ENCODE measurements at places on chromosomes 4 and X. TPM values are rescaled to one million over a fixed set of nuclear protein-coding genes. Genes with fewer than 3 reads are reported as not detected.

- DNase-seq = no peak
Observed at GRCh38 chrX:150050387-150050786, 112.1 kb upstream of the EOLA2 start.

The TXK gene
- 1.7 TPM for total RNA-seq

GRCh38 chr4:85132570-85132969, 166.1 kb upstream of the WDFY3 start:
- no peak for DNase-seq

DNA sequence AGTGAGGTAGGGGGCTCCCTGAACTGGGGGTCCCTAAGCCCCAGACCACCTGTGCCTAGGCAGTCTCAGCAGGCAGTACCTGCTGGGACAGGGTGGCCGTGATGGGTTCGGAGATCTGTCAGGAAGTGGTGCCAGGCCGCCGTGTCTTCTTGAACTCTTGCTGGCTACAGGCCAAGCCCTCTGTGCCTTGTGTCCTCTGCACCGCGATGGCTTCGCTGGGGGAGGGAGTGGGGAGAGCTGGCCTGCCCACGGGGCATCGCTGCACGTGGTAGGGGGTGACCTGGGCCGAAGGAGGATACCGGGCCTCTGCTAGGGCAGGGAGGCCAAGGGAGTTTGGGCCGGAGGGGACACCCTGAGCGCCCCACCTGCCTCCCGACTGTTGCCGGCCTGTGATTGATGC, 96.7 kb upstream of the NKX1-1 start:
- no peak for DNase-seq

DNA sequence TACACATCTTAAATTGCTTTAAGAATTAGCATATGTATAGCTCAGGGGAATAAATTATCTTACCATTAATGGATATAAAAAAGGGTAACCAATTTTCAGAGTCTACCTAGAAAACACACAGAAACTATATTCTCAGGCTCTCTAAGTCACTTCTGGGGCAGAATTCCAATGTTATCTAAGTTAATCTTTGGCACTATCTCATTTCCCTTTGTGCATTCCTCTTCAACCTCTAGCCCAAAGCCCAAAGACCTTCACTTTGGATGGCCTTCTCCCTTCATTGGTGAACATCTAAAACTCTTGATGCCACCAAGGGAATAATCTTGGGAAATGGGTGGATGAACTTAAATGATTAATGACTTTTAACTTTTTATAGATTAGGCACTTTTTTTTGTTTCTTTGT, 108.3 kb downstream of the APBB2 start:
- DNase-seq = no peak

- DNase-seq = no peak
Observed at GRCh38 chrX:119617517-119618164, 11.4 kb upstream of the NKRF start.

The ARR3 gene
- total RNA-seq = not detected

GRCh38 chr4:68369142-68369805, 19.4 kb upstream of the YTHDC1 start:
- DNase-seq = peak; percentile 32

GRCh38 chr4:4868758-4869723, 9.6 kb downstream of the MSX1 start:
- no peak for DNase-seq

DNA sequence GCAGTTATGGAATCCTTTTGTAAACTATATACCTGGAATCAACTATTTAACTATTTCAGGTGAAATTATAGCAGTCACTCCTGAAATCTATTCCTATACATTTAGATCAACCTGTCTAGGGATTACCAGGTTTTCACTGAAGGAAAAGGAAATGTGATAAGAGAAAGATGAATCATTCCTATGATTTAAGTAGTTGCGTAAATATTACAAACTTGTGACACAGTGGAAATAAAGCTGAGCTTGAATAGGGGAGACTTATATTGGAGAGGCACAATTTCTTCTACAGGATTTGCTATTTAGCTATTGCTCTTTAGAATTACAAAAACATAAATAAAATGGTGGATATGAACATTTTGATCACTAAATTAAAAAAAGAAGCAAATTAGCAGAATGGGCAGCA, 284.1 kb upstream of the EPHA5 start:
- DNase-seq = no peak

DNA sequence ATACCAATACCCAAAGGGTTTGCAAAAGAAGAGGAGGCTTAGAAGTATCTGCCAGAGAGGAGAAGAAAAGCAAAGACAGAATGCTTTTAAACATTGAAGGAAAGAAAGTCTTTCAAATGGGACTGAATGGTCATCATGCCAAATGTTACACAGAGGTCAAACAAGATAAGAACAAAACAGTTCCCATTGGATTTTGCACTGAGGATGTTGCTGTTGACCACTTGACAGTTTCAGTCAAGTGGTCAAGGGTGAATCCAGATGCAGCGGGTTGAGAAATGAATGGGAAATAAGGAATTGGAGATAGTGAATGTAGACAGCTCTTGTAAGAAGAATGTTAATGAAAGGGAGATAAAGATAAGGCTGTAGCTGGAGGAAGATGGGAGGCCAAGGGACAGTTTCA, 64.8 kb upstream of the FGG start:
- DNase-seq = no peak

DNA sequence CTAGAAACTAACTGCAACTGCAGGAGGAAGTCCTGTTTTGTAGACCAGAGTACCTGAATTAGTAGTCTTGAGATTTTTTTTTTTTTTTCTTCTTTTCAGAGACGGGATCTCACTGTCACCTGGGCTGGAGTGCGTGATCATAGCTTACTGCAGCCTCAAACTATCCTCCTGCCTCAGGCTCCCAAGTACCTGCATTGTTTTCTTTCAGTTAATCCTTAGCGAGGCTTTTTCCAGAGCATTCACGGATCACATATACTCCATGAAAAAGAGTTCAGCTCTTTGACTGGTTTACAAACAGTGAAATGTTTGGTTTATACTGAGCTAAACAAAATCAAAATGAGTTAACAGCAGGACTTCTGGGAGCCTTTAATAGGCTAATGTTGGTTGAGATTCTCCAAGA, 45.8 kb downstream of the KLHL15 start:
- no peak for DNase-seq
